NCI-H1417 treated with DMSO at 0.1 percent for 48 hours (cell line): ENCODE measurements at places on chromosomes 16 and 17.

- DNase-seq, result no peak
Observed at GRCh38 chr16:9647981-9648701, 534.1 kb downstream of the GRIN2A start.

DNA sequence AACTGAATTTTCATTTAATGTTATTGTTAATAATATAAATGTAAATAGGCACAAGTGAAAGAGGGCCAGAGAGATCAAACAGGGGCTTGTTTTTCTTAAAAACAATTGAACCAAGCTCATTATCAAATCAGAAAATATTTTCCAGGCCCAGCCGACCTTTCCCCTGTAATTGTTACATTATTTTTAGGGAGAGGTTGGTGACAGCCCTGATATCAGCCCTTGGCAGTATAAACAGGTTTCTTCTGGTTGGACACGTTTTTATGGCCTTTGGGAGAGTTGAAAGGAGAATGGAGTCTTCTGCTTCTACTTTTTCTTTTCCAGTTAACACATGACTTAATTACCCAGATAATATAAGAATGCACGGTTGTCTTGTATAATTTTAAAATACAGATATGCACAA lies 40.0 kb upstream of the COQ7 start:
- DNase-seq, result no peak

GRCh38 chr17:80153004-80153403 lies 6.1 kb upstream of the EIF4A3 start:
- no peak for DNase-seq

GRCh38 chr17:3828151-3828851 lies 17.7 kb downstream of the NCBP3 start:
- DNase-seq, result no peak

DNA sequence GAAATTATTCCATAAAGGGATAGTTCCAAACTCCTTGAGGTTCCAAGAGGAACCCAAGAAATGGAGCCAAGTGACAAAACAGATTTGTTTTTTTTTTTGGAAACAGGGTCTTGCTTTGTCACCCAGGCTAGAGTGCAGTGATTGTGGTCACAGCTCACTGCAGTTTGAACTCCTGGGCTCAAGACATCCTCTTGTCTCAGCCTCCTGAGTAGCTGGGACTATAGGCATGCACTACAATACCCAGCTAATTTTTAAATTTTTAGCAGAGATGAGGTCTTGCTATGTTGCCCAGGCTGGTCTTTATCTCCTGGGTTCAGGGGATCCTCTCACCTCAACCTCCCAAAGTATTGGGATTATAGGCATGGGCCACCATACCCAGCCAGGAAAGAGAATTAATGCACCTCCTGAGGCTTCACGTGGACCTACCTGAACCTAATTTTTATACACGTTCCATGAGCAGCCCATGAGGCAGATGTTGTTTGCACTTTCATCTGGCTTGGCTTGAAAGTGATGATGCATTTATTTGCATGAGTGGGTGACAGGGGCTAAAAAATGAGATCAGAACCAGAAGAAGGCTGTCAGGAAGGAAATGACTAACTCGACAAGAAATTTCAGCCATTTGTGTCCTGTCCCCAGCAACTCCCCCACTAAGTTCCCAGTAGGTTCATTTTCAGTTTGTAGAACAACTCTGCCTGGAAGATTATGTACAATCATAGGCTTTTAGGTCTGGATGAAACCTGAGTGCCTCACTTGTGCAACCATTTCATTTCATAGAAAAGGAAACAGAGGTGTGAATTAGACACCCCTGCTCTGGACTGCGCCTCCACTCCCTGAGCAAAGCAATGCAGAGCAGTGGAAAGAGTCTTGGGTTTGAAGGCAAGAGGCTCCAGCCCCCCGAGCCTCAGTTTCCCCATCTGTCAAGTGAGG lies 10.3 kb upstream of the IRF8 start:
- DNase-seq, result no peak

- no peak for DNase-seq
Observed at GRCh38 chr17:30398328-30399041, 19.8 kb downstream of the CPD start.

DNA sequence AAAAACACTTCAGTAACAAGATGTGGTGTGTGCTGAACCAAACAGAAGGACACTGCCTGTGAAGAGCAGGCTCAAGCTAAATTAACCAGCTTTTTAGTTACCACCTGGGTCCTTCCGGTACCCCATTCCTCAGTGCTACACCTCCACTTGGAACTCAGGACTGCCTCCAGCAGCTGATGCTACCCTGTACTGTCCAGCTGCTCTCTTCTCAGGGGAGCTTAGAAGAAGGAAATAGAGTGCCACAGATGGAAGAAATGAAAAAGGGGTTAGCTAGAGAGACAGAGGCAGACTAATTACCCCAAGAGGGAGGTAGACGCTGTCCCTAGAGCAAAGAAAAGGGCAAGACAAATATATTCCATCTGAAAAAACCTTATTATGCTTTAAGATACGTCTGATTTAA lies 5.7 kb downstream of the MED13 start:
- no peak for DNase-seq

DNA sequence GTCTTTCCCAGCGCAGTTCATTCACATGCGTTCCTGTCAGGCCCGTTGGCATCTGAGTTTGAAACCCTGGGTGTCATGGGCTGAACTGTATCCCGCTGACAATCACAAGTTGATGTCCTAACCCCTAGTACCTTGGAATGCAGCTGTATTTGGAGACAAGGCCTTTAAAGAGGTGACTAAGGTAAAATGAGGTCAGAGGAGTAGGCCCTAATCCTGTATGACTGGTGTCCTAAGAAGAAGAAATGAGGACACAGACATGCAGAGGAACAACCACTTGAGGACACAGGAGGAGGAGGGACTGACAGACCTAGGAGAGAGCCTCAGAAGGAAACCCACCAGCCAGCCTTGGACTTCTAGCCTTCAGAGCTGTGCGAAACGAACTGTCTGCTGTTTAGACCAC lies 33.1 kb downstream of the TRPV2 start:
- no peak for DNase-seq

- peak; percentile 41 for DNase-seq
Observed at GRCh38 chr17:29005936-29006511, at the start of gene SEZ6. SEZ6 (minus strand) TSS chr17:29006033; CDS start chr17:29005869, 164 bp downstream.

- DNase-seq, result no peak
Observed at GRCh38 chr16:85252461-85252860, 140.2 kb upstream of the CIBAR2 start.

DNA sequence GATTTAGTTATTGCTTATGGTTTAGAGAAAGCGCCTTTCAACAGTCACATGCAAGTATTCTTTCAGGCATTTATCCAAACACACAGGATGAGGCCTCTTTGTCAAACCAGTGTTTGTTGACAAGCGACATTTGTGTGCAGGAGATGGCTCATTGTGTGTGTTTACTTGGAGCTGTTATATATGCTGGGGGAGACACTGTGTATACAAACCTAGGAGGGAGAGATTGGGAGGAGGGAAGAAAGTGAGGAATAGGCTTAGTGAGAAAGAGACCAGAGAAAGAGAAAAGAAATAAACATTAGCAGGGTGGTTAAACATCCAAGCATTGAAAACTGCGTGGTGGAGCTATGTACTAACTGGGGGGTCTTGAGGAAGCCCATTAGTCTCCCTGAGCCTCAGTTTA lies 437.6 kb downstream of the MAF start:
- no peak for DNase-seq

GRCh38 chr16:31696968-31697743 lies 169.5 kb downstream of the AHSP start:
- DNase-seq, result no peak

GRCh38 chr17:43898446-43898845 lies 8.9 kb downstream of the MPP2 start:
- DNase-seq, result no peak

GRCh38 chr17:59753522-59754467 lies 46.3 kb downstream of the VMP1 start:
- DNase-seq, result peak; percentile 38

DNA sequence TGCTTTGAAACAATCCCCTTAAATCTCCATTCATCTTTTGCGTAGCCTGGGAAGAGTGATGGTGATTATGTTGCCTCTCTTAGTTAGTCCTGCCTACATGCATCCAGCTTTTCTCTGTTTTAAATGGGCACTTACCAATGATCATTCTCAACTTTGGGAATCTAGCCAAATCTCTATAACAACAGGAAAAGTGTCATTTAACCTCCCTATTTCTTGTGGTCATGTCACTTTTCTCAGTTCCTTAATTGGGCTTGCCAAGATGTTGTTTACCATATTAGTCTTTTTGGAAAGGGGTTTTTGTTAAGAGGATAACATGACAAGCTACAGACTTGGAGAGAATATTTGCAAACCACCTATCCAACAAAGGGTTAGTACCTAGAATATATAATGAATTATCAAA lies 15.6 kb upstream of the CLEC10A start:
- DNase-seq, result no peak
